ENCODE measurements at places on chromosomes 7 and 10.

DNA sequence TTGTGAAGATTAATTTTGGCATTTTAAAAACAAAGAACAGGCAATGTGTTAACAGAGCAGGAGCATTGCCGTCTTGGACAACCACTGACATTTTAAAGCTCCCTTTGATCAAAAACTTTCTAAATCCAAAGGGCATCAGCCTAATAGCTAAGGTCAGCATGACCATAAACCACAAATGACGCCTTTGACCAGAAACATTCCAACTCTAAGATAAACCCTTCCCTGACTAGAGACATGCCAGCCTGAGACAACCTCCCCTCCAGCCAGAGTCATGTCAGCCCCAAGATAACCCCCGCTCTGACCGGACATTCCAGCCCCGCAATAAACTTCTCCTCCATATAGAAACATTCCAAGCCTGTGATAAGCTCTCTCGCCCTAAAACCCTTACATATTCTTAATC lies 949.4 kb upstream of the POT1 start:
- no peak for DNase-seq

DNA sequence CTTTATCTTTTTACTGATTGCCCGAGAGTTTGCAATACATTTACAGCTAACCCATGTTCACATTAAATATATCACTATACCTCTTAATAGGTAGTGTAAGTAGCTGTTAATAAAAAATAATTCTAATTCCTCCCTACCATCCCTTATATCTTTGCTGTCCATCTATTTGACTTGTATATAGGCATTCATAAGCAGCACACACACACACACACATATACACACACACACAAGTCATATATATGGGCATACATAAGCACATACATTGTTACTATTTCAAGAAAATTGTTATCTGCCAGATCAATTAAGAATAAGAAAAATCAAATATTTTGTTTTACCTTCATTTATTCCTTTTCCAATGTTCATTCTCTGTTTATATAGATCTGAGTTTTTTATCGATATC lies 176.4 kb downstream of the PPP1R3A start:
- DNase-seq = no peak

GRCh38 chr10:79149662-79150443 lies 81.1 kb downstream of the ZMIZ1 start:
- DNase-seq = no peak

GRCh38 chr10:101577121-101577871 lies 10.8 kb downstream of the POLL start:
- no peak for DNase-seq
